ENCODE measurements at places on chromosomes 3 and 15.

- DNase-seq = peak; percentile 41
These were observed 17.4 kb downstream of the H1-8 start for GRCh38 chr3:129560269-129560787.

DNA sequence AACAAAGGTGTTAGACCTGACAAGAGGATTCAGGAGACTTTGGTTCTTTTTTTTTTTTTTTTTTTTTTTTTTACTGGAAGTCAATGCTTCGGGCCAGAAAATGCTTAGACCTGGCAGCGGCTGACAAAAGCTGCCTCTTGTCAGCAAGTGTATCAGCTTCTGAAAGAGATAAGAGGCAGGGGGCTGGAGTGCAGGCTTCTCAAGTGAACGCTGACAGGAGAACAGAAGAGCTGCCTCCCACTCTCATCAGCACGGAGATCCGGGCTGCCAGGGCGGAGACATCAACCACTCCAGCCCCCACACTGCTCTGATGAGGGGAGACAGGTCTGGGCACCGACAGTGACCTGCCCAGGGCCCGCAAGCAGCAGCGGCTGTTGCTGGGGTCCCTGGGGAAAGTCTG lies 9.4 kb upstream of the SCN5A start:
- peak; percentile 45 for DNase-seq

DNA sequence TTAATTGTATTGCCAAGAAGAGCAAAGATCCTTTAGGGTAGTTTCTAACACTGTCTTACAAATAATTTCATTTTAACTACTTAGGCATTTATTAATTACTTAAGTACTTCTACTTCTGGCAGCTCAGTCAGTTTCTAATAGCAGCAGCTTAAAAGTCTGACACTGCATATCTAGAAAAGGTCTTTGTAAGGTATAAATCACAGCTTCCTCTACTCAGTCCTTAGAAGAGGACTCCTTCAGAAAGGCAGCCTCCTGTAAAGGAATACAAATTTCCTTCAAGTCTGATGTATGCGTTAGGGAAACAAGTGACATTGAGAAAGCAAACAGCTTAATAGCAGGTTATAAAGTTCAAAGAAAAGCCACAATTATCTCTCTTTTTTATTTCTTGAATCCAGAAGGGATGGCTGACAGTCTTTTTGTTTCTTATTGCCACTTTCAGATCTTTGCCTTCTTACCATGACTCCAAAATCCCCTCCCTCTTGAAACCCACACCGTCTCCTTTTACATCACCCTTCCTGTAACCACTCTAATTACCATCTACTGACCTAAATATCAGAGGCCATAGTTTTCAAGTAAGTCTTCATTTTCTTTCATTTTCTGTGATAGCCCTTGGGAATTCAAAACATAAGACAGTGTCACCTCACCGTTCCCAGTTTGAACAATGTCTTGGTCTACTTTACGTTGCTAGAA lies 109.5 kb downstream of the CGGBP1 start:
- no peak for DNase-seq

GRCh38 chr15:93801206-93801605 lies 430.2 kb upstream of the MCTP2 start:
- DNase-seq = no peak

DNA sequence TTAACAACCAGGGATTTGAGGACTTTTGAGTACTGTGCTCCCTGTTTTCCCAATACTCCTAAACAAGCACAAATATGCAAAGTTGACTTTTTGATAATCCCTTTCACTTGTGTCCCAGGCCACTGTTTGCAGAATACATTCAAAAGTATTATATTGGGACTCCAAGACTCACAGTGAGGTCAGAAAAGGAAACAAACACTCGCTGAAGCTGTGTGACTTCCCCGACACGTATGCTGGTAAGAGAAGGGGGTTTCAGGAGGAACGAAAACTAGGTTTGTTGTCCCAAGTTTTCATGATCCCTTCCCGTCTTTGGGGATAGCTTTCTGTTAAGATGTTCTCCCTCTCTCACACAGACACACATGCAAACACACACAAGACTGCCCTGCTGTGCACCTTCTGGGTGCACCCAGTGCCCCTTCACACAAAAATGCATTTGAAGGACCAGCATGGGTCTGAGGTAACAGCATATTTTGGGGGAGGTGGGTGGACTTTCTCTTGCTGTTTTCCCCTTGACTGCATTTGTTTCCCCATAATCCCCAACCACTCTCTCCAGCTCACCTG lies 225.2 kb upstream of the PRICKLE2 start:
- DNase-seq = no peak

GRCh38 chr15:65421360-65422215 lies 1.2 kb downstream of the IGDCC4 start:
- peak; percentile 71 for DNase-seq

GRCh38 chr3:89795506-89795905 lies 688.1 kb downstream of the EPHA3 start:
- DNase-seq = no peak

GRCh38 chr3:88031642-88032077 lies 27.1 kb downstream of the CGGBP1 start:
- DNase-seq = no peak

- DNase-seq = no peak
These were observed 8.1 kb upstream of the PRSS50 start for GRCh38 chr3:46725621-46726314.

DNA sequence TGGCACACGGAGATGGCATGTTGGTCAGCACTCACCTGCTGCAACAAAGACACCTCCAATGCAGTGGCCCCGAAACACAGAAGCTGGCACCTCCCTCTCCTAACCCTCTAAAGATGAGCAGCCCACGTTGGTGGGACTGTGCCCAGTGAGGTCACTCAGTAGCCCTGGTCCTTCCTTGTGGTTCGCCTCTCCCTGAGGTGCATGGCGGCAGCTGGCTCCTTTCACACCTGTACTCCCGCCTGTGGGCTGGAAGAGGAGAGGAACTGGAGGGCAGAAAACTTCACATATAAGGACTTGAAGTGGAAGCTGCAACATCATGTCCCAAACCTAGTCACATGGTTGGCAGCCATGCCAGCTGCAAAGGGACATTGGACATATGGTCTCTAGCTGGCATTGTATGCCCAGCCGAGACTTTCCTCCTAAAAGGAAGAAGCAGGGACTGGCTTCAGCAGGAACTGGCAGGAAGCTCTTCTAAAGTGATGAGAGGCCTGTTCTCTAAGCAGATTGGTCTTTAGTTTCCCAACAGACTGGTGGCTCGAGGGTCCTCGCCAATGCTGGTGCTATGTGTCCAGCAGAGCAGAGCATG lies 10.8 kb upstream of the C3orf22 start:
- DNase-seq = no peak

DNA sequence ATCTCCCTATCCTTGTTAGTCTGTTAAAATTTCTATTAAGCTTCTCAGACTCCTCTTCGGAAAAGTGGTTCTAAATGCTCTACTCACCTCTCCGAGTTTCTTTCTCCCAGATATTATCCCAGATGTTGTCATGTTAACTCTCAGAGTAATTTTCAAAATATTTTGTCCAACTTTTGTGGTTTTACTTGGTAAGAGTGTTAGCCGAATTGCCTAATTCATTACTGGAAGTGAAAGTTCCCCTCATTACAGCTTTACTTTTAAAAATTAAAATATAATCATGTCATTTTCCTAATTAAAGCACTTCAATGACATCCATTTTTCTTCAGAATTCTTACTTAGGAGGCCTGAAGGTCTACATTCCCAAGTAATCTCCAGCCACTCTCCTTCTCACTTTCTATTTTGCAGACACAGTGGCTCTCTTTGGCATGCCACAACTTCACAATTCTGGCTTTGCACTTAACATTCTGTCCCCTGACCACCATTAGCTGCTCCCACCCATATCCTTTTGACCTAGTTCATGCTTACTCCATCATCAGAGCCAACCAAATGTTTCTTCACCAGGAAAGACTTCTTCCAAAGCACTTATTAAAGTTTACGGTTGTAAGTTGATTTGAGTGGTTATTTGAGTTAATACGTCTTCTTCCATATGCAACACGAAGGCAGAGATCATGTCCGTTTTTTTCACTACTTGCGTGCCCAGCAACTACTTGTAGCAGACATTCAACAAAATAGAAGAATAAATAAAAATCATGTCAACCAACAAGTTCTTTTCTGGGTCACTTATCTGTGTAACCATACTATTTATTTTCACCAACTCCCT lies 10.2 kb upstream of the TIPARP start:
- no peak for DNase-seq

Data from SK-N-DZ (cell line).